ENCODE measurements at places on chromosomes 11 and 22.
A peak's percentile ranks its signal among the peaks of the same experiment; 100 is the strongest.

DNA sequence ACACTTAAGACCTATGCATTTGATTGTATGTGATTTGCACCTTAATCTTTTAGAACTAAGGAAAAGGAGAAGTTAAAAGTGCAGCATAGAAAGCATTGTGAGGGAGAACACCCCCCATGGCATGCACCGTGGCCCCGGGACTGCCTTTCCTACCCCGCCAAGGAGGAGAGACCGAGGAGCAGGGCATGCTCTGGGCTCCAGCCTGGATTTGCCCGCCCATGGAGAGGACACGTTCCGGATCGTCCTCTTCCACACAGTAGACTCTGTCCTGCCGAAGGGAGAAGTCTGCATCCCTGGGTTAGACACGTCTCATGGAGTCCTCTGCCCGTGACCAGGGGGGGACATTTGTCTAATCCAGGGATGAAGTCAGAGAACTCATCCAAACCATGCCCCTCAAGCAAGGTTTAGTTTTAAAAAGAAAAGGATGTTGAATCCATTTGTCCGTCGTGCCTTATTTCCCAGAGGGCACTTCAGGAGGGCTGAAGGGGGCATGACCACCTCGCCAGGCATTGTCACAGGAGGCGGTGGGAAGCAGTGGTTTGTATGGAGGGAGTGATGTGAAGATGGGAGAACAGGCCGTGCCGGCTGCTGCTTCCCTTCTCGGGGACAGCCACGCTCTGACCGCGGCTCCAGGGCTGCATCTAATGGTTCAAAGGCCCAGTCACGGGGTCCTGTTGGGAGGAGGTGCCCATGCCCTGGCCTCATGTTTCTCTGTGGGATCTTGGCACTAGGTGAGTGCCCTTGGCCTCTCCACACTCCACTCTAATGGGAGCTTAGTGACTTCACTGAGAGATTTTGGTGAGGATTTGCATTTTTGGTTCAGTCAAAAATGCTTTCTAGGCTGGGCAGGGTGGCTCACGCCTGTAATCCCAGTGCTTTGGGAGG, 66.2 kb upstream of the GAL start:
- DNase-seq: no peak

DNA sequence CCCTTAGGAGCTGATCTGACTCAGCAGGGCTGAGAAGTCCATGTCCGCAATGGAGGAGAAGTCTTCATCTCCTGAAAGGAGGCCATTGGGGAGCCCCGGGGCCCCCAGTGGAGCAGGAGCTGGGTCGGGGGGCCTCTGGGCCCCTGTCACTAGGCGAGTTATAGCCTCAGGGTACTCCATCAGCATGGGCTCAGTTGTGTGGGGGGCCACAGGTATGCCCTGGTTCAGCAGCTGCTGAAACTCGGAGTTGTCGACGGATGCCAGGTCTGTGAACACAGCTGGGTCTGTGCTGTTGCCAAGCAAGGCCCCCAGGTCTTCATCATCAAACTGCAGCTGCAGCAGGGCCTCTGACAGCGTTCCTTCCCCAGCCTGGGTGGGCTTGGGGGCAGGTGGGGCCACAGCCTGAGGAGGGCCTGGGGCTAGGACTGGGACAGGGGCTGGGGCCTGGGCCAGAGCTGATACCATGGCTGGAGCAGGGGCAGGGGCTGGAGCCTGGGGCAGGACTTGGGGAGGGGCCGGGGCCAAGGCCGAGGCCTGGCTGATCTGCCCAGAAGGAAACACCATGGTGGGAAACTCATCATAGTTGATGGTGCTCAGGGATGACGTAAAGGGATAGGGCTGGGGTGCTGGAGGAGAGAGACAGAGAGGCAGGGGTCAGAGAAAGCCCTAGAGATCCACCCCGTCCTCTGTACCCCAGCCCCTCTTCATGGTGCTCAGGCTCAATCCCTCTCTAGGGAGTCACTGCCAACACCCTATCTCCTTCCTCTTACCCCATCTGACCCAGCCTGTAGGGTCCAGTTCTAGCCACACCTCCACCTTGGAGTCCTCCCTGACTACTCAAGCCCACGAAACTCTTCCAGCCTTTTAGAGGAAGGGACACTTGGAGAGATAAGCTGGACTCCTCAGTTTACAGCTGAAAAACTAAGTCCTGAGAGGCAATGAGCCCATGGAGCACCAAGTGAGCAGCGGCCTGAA, 8.1 kb downstream of the RELA start:
- DNase-seq: peak; percentile 10

DNA sequence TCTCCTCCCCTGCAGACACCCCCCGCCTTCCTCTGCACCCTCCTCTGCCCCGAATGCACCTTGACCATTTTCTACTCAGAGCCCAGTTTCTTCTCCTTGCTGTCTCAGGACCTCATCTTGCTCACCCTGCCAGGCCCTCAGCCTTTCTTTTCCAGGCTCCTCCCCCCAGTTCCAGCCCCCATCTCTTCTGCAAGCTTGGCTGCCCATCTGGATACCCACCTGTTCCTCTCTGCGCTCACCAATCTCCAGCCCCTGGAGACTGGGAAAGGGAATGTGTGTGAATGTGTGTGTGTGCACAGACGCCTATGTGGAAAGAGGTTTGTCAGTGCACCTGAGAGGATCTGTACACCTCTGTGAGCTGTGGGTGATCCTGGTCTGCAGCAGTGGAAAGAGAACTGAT, 36.4 kb downstream of the SLC22A12 start:
- DNase-seq: no peak

DNA sequence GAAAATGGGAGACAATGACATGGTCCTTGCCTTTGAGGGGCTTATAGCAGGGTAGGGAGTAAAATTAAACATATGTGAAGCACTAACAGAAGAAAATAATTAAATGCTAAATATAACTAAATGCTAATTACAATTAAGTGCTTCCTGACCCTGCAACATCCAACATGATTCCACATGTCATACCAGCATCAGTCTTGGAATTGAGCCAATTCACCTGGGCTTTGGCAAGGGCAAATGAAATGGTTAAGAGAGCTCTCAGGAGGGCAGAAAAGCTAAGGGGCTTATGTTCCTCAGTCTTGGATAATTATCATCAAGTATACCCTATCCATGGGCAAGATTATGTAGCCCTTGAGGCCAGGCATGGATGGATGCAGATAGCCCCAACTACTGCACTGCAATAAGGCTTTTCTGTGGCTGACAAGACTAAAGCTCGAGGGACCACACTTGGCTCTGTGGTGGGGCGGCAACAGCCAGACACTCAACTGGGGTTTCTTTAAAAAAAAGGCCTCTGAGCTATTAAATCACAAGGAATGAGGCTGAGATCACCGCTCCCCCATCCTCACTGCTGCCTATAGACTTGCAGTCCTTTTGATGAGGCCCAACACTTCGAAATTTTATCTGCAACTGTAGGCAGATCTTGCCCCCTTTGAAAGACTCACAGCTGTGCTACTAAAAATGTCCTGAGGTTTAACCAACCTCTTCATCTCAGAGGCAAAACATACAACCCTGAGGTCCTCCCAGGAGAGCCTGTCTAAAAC, 39.0 kb downstream of the IL18BP start:
- DNase-seq: no peak

DNA sequence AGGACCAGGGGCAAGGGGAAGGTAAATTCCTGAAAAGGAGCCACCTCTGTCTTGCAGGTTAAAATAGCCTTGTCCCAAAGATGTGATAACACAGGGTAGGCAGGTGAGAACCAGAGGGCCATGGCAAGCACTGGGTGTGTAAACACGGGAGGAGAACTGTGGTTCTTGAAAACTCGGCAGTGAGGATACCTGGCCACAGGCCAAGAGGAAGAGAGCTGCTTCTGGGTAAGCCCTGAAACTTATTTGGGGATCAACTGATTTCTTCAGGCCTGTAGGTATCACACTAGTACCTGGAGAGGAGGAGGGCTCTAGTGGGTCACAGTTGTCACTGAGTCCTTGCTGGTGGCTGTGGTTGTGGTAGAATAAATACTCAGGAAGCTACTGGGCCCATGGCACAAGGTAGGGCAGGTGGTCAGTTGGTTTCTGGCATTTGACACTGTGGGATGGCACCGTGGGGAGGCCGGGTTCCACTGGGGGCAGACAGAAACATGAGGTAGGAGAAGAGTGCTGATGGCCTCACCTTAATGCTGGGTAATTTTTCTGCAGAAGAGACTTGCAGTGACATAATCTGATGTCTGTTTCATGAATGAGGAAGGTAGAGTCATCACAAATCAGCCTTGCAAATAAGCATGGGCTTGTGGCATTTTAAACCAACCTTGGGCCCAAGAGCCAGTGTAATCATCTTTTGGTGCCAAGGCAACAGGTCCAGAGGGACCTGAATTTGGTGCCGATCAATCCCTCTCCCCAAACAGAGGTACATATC, 22.0 kb downstream of the AMPD3 start:
- no peak for DNase-seq

GRCh38 chr11:122521626-122522025, 133.9 kb upstream of the UBASH3B start:
- no peak for DNase-seq

Data from heart left ventricle (tissue), 16 donors.